ENCODE measurements at places on chromosomes 6 and 20.

GRCh38 chr20:53085720-53086119 lies 113.6 kb downstream of the TSHZ2 start:
- no peaks in the 10 kb centered on the region for H3K27me3 ChIP-seq
- H3K4me3 ChIP-seq: no peak overlapping the region
- H3K36me3 ChIP-seq: no peaks in the 10 kb centered on the region
- DNase-seq: no peak
- no peak overlapping the region for H3K27ac ChIP-seq

GRCh38 chr20:47358672-47359529 lies 2.4 kb upstream of the ZMYND8 start:
- H3K36me3 ChIP-seq: no peaks in the 10 kb centered on the region
- peak overlapping the region; percentile 78 for H3K27ac ChIP-seq
- H3K4me1 ChIP-seq: peaks cover 85% of the 10 kb centered on the region
- H3K27me3 ChIP-seq: no peaks in the 10 kb centered on the region
- H3K4me3 ChIP-seq: no peak overlapping the region
- DNase-seq: peak; percentile 56

DNA sequence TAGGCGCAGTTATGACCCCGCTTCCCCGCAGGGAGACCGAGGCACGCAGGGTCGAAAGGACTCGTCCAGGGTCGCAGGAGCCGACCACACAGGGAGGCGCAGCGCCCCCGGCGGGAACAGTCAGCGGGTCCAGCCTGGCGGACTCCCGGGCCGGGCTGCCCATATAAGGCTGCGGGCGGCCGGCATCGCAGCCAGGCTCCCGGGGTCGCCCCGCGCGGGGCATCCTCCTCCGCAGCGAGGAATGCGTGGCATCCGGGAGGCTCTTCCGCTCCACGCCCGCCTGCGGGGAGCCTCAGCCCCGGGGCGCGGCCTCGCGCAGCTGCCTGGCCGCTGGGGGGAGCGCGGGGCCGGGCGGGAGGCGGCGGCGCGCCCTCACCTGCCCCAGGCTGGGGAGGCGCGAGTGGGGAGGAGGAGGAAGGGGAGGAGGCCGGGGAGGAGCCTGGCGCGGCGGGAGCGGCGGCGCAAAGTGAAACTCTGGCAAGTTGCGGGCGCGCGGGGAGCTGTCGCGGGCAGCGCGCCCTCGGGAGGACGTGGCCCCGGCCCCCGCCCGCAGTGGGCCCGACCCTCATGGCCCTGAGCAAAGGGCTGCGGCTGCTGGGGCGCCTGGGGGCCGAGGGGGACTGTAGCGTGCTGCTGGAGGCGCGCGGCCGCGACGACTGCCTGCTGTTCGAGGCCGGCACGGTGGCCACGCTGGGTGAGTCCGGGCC lies at the start of gene SYNJ2:
TSS of gene SYNJ2 (plus strand) at position 469 of the 707 bp plus-strand sequence. CDS start at position 568, 99 bp downstream.
- peaks cover 13% of the 10 kb centered on the region for H3K27me3 ChIP-seq
- H3K4me3 ChIP-seq: peak within 1 kb of the TSS; percentile 45
- H3K4me1 ChIP-seq: peaks cover 41% of the 10 kb centered on the region
- H3K36me3 ChIP-seq: no peaks in the 10 kb centered on the region
- DNase-seq: peak; percentile 60

DNA sequence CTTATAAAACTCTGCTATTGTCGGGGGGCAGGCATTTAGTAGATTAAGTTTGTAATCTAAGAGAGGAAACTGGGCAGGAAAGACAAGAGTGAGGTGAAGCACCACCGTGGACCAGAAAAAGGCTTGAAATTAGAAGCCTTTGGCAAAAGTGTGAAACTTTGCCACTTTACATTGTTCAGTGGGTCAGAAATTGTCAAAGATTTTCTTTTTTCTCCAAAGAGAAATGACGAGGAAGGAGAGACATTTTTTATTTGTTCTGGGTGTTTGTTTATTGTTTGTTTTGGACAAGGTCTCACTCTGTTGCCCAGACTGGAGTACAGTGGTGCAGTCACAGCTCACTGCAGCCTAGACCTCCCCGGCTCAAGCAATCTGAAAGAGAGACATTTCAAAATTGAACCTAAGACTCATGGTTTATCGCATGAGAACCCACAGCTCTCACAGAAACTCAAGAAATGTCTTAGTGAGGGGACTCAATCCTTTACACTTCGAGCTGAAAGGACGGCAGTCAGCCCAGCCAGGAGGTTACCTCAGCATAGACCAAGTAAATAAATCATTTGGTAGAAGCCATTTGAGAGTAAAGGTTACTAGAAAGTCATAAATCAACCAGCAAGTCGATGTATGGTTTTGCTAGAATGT lies 262.8 kb upstream of the TAB2 start:
- no peaks in the 10 kb centered on the region for H3K36me3 ChIP-seq
- H3K4me1 ChIP-seq: peaks cover 8% of the 10 kb centered on the region
- no peak overlapping the region for H3K4me3 ChIP-seq
- no peak for DNase-seq
- H3K27ac ChIP-seq: no peak overlapping the region

DNA sequence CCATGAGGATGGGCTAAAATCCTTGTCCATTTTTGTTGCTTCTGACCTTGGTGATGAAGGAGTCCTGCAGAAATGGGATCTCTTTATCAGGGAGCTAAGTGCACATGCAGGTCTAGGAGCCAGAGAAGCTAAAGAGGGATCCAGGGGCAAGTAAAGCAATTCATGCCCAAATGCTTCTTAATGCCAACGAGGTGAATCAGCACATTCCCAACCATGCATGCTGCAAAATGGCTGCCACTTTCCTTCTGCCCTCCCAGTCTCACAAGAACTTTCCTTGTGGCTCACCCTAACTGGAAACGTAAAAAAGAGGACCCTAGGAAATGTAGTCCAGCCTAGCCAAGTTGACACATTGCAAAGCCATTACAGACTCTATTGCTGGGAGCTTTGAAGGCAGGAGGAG lies 298.4 kb downstream of the MAFB start:
- DNase-seq: no peak
- H3K4me1 ChIP-seq: peaks cover 21% of the 10 kb centered on the region
- H3K27me3 ChIP-seq: peaks cover 3% of the 10 kb centered on the region
- H3K4me3 ChIP-seq: no peak overlapping the region

Measured in CD14-positive monocyte (primary cell).